Osteocyte (in vitro differentiated cells): ENCODE measurements at places on chromosomes 13 and 19.

DNA sequence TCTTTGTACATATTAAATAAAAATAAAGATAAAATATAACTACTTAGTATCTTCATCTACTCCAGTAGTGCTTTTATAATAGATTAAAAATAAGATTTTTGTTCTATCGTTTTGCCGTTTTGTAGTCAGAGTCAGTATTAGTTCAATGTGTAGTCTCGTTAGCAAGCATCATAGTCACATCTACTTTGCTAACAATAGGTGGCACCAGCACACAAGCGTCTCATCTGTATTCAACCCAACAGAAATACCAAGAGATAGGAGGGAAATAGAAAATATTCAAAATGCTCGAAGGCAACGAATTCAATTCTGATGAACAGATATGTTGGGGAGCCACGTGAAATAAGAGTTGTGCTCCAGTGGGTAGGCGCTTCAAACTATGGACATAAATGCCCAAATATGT lies 21.4 kb upstream of the MICU2 start:
- no peak overlapping the region for H3K27ac ChIP-seq
- no peak for DNase-seq
- no peak overlapping the region for H3K4me3 ChIP-seq
- no peaks in the 10 kb centered on the region for H3K36me3 ChIP-seq

DNA sequence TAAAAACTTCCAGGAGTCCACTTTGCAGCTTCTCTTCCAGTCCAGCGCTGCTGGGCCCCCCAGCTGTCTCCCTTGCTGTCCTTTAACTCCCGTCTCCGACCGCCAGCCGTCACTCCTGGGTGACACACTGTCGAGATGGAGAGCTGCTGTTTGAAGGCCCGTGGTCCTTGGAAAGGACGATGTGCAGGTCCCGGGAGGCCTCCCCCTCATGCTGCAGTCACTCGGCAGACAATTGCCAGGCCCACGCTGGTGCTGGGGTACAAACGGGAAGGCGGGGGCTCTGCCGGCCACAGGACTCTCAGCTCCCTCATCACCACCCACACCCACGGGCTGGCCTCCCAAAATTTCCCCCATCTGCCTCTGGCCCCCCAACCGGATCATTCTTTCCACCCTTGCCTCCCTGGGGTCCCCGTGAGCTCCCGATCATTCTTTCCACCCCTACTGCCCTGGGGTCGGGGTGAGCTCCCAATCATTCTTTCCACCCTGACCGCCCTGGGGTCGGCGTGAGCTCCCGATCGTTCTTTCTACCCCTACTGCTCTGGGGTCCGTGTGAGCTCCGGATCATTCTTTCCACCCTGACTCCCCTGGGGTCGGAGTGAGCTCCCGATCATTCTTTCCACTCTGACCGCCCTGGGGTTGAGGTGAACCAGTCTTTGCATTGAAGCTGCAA lies 16.0 kb upstream of the ZNF554 start:
- H3K36me3 ChIP-seq: peaks cover 6% of the 10 kb centered on the region
- no peak overlapping the region for H3K4me3 ChIP-seq
- H3K4me1 ChIP-seq: no peaks in the 10 kb centered on the region
- DNase-seq: no peak

DNA sequence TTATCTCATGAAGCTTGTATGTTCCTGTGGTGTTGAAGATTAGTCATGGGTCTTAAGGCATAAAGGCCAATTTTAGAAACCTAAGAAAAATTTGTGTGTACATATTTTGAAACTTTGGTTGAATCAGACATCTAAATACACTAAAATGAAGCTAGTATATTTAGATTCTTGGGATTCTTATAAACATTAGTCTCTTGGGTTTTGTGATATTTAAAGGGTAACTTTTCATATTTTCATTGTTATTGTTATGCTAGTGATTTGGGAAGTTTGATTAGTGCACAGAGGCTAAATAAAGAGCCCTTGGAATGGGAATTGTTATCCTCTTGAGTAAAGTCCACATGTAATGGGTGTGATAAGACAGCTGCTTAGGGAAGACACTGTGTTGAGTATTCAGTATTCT lies 24.5 kb downstream of the UBA2 start:
- no peak overlapping the region for H3K4me3 ChIP-seq
- peaks cover 48% of the 10 kb centered on the region for H3K36me3 ChIP-seq
- DNase-seq: no peak
- H3K27me3 ChIP-seq: no peaks in the 10 kb centered on the region
- peak overlapping the region; percentile 3 for H3K27ac ChIP-seq
- H3K4me1 ChIP-seq: peaks cover 7% of the 10 kb centered on the region

DNA sequence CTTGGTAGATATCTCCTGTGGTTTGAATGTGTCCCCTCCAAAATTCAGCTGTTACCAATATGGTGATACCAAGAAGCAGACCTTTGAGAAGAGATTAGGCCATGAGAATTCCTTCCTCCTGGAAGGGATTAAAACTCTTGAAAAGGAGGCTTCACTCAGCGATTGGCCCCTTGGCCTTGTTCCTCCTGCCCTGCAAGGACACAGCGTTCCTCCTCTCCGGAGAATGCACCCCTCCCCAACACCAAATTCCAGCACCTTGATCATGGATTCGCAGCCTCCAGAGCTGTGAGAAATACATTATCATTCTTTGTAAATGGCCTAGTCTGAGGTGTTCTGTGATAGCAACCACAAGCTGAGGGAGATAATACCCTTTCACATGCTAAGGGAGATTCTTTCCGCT lies 34.5 kb upstream of the ARHGEF7 start:
- peaks cover 3% of the 10 kb centered on the region for H3K27me3 ChIP-seq
- no peak overlapping the region for H3K27ac ChIP-seq
- H3K36me3 ChIP-seq: no peaks in the 10 kb centered on the region

DNA sequence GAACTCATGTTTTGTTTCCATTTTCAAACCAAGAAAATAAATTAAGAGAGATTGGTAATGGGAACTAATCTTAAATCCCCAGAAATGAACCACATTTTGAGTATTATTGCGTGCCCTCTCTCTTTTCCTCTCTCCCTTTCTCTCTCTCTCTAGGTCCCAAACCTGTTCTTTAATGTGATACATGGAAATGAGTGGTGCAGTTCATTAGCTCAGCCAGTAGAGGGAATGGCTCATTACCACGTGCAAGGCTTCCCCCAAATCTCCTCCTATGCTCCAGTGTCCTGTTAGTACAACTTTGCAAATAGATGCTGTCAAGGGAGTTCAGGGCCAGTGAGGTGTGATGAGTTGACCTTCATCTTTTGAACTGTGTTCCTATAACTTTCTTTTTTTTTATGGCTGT lies 178.4 kb downstream of the FGF9 start:
- no peaks in the 10 kb centered on the region for H3K4me1 ChIP-seq
- no peak for DNase-seq
- H3K27me3 ChIP-seq: no peaks in the 10 kb centered on the region

GRCh38 chr19:8259922-8260247 lies 48.3 kb downstream of the CD320 start:
- DNase-seq: no peak
- no peak overlapping the region for H3K4me3 ChIP-seq
- H3K27me3 ChIP-seq: no peaks in the 10 kb centered on the region
- no peaks in the 10 kb centered on the region for H3K36me3 ChIP-seq
- H3K4me1 ChIP-seq: peaks cover 3% of the 10 kb centered on the region

DNA sequence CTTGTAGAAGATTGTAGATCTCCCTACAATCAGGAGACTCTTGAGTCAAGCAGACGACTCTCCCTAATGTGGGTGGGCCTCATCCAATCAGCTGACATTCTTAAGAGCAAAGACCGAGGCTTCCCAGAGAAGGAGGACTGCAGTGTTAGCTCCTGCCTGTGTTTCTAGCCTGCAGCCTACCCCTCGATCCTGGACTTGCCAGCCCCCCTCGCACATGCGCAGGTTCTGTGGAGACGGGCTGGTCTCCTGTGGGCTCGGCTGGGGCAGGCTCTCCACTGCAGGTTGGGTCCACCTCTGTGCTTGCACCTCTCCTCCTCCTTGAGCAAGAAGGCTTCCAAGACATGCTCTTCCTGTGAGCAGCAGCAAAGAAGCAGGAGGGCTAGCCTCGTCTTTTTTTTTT lies 185.2 kb upstream of the SOX1 start:
- H3K36me3 ChIP-seq: no peaks in the 10 kb centered on the region
- no peak overlapping the region for H3K4me3 ChIP-seq
- H3K27ac ChIP-seq: no peak overlapping the region
- peak; percentile 60 for DNase-seq
- H3K27me3 ChIP-seq: no peaks in the 10 kb centered on the region
- no peaks in the 10 kb centered on the region for H3K4me1 ChIP-seq

DNA sequence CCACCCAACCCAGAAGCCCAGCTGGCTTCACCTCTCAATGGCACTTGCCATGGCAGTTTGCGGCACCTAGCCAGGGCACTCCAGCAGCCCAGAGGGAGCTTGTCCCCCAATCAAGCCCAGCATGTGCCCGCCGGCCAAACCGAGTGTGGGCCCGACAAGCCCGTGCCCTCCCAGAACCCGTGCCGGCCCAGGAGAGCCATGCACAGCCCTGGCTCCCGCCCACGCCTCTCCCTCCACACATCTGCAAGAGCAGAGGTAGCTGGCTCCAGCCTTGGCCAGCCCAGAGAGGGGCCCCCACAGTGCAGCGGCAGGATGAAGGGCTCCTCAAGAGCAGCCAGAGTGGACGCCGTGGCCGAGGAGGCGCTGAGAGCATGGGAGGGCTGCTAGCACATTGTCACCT lies 2278.0 kb upstream of the PCDH20 start:
- H3K36me3 ChIP-seq: no peaks in the 10 kb centered on the region
- no peak overlapping the region for H3K27ac ChIP-seq
- H3K27me3 ChIP-seq: no peaks in the 10 kb centered on the region
- DNase-seq: no peak
- H3K4me3 ChIP-seq: no peak overlapping the region

DNA sequence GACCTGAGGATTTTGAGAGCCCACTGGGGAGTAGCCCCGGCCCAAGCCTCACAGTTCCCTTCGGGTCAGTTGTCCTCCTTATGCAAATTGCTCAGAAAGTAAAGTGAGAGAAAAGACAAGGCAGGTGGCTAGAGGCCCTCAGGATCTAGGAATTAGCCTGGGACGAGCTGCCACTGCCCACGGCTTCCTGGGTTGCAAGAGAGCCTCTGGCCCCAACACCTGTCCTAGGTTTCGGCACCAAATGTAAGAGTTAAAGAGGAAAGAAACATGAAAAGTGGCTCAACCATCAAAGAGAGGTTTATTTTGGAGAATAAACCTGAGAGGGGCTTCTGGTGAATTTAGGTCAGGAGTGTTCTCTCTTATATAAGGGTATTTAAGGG lies 25.6 kb downstream of the TMEM255B start:
- no peaks in the 10 kb centered on the region for H3K36me3 ChIP-seq
- H3K27me3 ChIP-seq: peaks cover 28% of the 10 kb centered on the region
- peaks cover 17% of the 10 kb centered on the region for H3K4me1 ChIP-seq
- DNase-seq: no peak
- H3K27ac ChIP-seq: peak overlapping the region; percentile 23

GRCh38 chr19:43465468-43466120 lies at the start of gene LYPD3:
Gene LYPD3, minus strand, starts transcription at chr19:43465608. Its CDS starts 37 bp downstream, at chr19:43465571.
- H3K27me3 ChIP-seq: peaks cover 19% of the 10 kb centered on the region
- no peak within 1 kb of the TSS for H3K27ac ChIP-seq
- H3K36me3 ChIP-seq: no peaks in the 10 kb centered on the region

DNA sequence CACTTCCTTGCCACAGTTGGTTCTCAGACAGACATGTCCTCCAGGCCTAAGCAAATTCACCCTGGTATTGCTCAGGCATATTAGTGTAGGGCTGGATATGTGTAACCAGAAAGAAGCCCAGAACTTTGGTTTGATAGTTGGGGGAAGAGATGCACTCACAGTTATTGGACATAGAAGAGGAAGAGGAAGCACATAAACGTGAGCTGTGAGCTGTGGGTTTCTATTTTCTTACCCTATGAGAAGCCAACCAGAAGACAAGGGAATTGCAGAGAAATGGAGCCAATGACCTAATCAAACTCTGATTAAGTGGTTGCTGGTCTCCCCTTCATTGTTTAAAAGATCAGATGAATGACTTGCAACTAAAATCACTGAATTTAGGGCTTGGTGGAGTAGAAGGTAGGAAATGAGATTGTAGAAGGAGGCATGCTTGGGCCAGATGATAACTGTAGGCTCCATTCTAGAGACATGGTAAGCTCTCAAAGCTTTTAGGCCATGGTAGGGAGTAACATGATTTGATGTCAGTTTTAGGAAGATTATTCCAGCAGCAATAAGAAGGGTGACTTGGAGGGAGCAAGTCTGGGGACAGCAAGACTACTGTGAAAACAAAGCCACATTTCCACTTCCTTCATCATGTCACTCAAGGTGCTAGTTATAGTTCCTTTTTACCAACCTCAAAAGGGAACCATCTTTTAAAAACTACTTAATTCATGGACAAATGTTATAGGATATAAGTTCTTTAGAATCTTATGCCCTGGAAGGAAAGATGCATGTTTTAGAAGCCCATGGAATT lies 24.1 kb upstream of the WDFY2 start:
- H3K4me1 ChIP-seq: peaks cover 21% of the 10 kb centered on the region
- DNase-seq: no peak
- no peak overlapping the region for H3K4me3 ChIP-seq
- H3K36me3 ChIP-seq: no peaks in the 10 kb centered on the region

DNA sequence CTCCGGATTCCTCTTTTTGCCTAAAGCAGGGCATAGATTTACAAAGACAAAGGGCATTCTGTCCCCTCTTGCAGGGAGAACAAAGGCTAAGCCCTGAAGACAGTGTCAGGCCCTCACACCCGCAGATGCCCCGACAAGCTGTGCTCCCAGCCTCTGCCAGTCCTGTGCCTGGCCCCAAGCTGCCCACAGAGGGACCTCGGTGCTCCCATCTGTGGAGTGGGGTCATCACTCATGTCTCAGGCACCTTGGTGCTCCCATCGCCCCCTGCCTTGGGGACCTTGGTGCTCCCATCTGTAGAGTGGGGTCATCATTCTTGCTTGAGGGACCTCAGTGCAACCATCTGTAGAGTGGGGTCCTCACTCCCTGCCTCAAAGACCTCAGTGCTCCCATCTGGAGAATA lies 24.3 kb downstream of the C13orf46 start:
- H3K4me3 ChIP-seq: no peak overlapping the region
- peaks cover 2% of the 10 kb centered on the region for H3K36me3 ChIP-seq
- H3K4me1 ChIP-seq: no peaks in the 10 kb centered on the region
- no peaks in the 10 kb centered on the region for H3K27me3 ChIP-seq
- no peak overlapping the region for H3K27ac ChIP-seq
- DNase-seq: no peak

- no peaks in the 10 kb centered on the region for H3K27me3 ChIP-seq
- no peak overlapping the region for H3K4me3 ChIP-seq
- H3K27ac ChIP-seq: no peak overlapping the region
- no peak for DNase-seq
Measured at GRCh38 chr13:69461397-69461796, 646.2 kb upstream of the ATXN8OS start.

- peaks cover 11% of the 10 kb centered on the region for H3K4me1 ChIP-seq
- H3K4me3 ChIP-seq: no peak overlapping the region
- H3K36me3 ChIP-seq: peaks cover 2% of the 10 kb centered on the region
Measured at GRCh38 chr19:29956855-29957254, 14.8 kb downstream of the URI1 start.
